NCI-H226 (cell line): ENCODE measurements at places on chromosomes 7 and 10.

- DNase-seq: peak; percentile 31
These were observed 18.1 kb upstream of the AKR1E2 start for GRCh38 chr10:4807761-4808507.

GRCh38 chr10:111875725-111876124 is 307.8 kb downstream of the GPAM start:
- DNase-seq: no peak

GRCh38 chr10:9229702-9230244 is 1175.3 kb downstream of the GATA3 start:
- no peak for DNase-seq

GRCh38 chr7:1531263-1531978 is 919 bp downstream of the MAFK start:
- no peak for DNase-seq

DNA sequence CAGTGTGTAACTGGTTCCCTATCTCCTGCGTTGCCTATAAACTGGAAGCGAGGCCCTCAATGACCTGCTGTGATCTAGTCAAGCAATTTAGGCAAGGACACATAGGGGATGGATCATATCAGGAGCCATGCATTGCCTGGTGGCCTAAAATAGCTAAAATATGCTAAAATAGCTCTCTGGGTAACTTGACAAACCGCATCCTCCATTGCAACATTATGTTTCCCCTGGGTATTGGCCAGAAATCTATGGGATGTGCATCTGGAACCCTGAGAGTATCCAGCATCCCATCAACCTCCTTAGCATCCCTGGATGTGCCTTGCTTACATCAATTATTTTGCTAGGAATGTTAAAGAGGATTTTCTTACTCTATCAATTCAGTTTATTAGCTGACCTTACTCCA is 91.7 kb upstream of the ADCY1 start:
- no peak for DNase-seq

GRCh38 chr10:69578508-69578991 is 5.3 kb upstream of the NEUROG3 start:
- no peak for DNase-seq

DNA sequence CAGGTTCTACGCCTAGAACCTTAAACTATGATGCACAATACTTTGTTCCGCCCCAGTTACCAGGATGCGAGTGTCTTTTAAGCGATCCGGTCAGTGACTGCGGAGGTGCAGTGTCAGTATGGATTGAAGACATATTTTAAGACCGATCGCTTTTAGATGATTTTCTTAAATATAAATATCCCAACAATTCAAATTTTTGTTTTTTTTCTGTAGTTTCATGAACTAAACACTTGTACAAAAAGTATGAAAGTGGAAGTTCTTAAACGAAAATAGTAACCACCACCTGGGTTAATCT is 835 bp downstream of the COMMD3 start:
- DNase-seq: no peak

DNA sequence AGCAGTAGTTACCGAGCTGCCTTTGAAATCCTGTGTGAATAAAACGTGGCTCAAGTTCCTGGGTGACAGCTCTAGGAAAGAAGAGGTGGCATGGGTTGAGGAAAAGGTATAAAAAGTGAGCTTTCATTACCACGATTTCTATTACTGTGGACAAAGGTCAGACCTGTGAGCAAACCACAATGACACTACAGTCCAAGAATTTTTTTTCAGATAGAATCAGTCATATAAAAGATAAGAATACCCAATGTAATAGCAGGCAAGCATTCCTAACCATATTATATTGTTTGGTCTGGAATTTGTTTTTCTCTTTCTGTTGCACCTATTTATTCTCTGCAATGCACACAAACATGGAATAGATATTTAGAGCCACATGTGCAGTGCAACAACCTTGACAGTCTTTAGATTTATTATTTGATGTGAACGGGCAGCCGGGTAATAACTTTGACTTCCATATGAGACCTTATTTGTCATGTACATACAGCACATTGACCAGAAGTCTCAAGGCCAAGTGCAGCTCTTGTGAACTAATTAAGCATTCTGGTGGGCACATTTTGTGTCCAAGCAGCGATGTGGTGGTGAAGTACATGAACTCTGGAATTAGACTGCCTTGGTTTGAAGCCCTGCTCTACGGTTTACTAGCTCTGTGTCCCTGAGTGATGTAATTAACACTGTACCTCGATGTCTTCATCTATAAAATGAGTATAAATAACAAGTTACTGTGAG is 156.8 kb downstream of the NRCAM start:
- peak; percentile 32 for DNase-seq
